ENCODE measurements at places on chromosomes 16 and 17.
A peak's percentile ranks its signal among the peaks of the same experiment; 100 is the strongest.

DNA sequence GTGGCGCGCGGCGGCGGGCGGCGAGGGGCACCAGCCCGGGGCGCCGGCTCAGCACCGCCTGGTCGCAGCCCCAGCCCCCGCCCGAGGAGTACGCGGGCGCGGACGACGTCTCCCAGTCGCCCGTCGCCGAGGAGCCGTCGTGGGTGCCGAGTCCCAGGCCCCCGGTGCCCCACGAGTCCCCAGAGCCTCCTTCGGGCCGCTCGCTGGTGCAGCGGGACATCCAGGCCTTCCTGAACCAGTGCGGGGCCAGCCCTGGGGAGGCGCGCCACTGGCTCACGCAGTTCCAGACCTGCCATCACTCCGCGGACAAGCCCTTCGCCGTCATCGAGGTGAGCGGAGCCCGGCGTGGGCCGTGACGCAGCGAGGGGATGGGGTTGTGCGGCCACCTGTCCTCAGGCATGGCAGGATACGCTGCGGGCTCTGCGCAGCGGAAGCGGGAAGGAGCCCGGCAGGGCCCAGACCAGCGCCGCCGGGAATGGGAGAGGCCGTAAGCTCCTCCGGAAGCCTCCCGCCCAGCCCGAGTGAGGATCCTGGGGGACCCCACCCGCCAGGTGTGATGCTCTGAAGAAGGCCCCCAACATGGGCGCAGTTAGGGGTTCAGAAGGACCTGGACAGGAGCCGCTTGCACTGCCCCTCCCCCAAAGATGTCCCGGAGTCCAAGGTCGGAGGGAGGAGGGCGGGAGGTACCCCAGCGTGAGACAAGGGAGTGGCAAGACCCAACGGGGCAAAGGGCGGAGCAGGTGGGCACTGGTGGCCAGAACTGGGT is 522 bp downstream of the NAGS start:
- DNase-seq: peak; percentile 39

GRCh38 chr17:4008082-4008435 is 43.8 kb upstream of the ATP2A3 start:
- no peak for DNase-seq

DNA sequence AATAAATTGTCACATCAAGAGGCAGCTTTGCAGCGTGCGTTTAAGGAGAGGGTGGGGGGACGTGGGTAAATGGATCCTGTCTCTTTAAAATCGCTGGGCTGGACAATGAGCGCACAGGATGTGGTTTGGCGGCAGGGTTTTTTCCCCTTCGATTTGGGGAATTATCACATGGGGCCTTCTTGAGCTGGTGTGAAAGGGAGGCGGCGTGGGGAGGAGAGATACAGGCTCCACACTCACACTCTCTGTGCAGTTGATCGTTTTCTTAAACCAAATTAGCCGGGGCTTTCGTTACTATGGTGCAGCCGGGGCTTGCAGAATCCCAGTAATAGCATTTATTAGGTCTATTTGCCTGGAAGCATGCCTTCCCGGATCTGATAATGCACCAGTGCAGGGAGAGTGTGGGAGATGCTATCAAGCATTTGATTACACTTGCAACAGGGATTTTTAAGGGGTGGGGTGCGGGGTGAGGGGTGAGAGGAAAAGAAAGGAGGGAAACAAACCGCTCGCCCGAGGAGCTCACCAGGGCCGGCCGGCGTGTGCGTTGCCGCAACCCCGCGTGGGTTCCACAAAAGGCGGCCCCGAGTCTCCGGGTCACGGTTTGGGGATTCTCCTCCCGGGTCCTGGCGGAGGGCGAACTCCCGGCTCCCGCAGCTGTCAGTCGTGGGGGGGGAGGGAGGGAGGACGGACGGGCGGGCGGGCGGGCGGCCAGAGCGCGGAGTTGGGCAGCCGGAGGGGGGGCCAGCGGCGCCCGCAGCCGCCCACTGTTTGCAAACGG is 58.8 kb upstream of the GSE1 start:
- DNase-seq: peak; percentile 61

DNA sequence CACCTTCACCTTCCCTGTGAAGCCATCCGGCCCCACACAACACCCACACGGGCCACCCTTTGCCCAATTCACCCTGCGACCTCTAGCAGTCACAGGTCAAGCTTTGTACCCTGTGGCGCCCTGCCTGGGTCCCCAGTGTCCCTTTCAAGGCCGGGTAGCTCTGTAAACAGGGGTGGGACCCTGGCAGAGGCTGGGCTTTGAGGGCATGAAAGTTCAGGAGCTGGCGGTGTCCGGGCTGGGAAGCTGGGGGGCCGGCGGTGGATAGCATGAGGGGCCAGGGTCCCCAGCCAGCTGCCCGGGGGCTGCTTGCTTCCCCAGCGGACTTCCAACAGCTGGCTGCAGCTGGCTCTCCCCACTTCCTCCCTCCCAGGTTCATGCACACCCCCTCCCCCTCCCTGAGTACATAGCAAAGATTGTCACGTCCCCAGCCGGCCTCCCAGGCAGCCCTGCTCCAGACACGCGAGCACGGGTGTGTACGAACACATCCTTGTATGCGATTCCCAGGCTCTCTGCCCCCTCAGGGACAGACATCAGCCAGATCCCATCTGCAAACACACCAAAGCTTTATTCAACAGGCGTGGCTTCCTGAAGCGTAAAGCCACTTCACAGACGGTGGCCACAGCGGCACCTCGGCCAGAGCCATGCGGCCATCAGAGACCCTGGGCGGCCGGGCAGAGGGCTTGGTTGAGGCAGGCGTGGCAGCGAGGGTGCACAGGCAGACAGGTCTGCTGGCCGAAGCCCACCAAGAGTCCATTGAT is 8.2 kb downstream of the NTHL1 start:
- no peak for DNase-seq

DNA sequence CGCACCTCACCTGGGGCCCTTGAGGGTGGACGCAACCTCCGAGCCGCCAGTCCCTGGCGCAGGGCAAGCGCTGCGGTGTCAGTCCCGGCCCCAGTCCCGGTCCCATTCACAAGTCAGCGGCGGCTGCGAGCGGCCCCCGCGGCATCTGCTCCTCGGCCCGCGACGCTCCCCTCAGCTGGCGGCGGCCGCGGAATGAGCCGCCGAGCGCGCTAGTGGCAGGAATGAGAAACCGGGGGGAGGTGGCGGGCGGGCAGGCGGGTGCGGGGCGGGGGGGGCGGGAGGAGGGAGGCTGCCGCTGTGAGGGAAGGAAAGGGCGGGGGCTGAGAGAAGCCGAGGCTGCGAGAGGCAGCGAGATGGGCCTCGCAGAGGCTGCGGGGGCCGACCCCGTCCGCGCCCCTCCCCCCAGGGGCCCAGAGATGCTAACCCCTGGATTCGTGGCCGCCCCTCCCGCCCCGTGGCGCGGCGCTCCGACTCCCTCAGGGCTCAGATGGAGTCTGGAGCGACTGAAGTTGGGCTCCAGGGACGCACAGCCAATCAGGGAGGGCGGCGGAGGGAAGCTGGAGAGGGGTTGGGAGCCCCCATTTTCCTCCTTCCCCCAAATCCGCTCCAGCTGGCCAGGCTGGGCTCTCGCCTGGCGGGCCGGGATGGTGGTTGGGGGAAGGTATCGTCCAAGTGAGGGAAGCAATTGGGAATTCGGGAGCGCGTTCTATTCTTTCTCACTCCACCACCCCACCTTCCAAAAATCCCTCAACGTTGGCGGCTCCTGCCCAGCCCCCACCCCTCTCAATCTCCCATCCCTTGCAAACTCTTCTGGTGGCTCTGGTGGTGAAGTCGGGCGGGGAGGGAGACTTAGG is at the start of gene CDH11:
TSS of gene CDH11 (minus strand) at position 194 of the 854 bp plus-strand sequence. CDS start 117,194 bp downstream, outside the sequence.
- DNase-seq: no peak

DNA sequence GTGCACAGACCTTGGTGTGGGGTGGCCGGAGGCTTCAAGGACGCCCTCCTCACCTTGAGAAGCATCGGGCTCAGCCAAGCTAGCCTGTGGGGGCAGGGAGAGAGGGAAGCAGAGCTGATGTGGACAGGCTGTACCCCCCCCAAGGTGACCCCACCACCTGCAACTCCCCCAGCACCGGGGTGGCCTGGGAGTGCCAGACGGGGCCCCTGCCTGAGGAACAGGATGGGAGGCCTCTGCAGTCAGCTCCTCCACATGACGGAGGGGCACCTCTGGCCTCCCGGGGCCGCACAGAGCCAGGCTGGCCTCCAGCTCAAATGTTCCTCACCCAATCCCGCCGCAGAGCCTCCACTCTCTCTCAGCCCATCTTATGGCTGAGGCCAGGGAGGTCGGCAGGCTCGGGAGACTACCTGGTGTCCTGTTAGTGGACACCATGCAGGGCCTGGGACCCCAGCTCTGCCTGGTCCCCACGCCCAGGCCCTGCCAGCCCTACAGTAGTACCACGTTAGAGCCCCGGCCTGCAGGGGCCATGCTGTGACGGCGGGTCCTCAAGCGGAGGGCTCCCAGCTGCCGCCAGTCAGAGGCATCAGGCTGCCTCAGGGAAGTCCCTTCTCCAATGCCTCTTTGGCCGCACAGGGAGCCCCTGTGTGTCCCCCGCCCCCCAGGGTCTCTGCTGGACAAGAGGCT is 19.4 kb upstream of the SLC38A10 start:
- DNase-seq: no peak

Measured in thyroid gland (tissue), 4 donors.